Temporal lobe (tissue), 4 donors: ENCODE measurements at places on chromosomes 5 and 9. TPM values are rescaled to one million over a fixed set of nuclear protein-coding genes. Genes with fewer than 3 reads are reported as not detected.

Gene ORM2
- total RNA-seq, result not detected

Gene PARP8
- 44.0 TPM for total RNA-seq

Gene SLC4A9
- under 0.01 TPM for total RNA-seq

Gene GPR150
- 0.25 TPM for total RNA-seq

Gene CDX1
- total RNA-seq, result not detected

Gene MARCOL
- not detected for total RNA-seq

Gene ZNG1F
- total RNA-seq, result 8.9 TPM

Gene SPATA31D4
- not detected for total RNA-seq

Gene MYOZ3
- total RNA-seq, result 3.9 TPM

Gene LRRC19
- under 0.01 TPM for total RNA-seq

Gene HACD4
- 0.49 TPM for total RNA-seq

Gene PPIP5K2
- 114 TPM for total RNA-seq

Gene FCN2
- total RNA-seq, result not detected
